Pancreas (tissue), 10 donors: ENCODE measurements at places on chromosomes 13 and 19. TPM values are rescaled to one million over a fixed set of nuclear protein-coding genes. Genes with fewer than 3 reads are reported as not detected.

Gene ZNF616
- total RNA-seq = 5.1 TPM

Gene LHB
- total RNA-seq = 6.6 TPM

Gene C1QTNF9
- total RNA-seq = 0.09 TPM

Gene ZNF813
- 1.2 TPM for total RNA-seq

Gene ZNF208
- total RNA-seq = 2.7 TPM

Gene CLDND2
- not detected for total RNA-seq

Gene ENOX1
- total RNA-seq = 0.42 TPM

Gene DAND5
- total RNA-seq = not detected

Gene CBLC
- 10.5 TPM for total RNA-seq

Gene PRRG2
- 8.9 TPM for total RNA-seq
